CD8-positive, alpha-beta memory T cell (primary cell): ENCODE measurements at places on chromosomes 13 and 19. TPM values are rescaled to one million over a fixed set of nuclear protein-coding genes. Genes with fewer than 3 reads are reported as not detected.

- DNase-seq: no peak
Observed at GRCh38 chr13:51235756-51236490, 13.7 kb downstream of the FAM124A start.

GRCh38 chr19:49155005-49155819 lies at the start of gene HRC:
TSS of gene HRC (minus strand) at chr19:49155396. CDS start at chr19:49155237, 159 bp downstream.
- DNase-seq: no peak

DNA sequence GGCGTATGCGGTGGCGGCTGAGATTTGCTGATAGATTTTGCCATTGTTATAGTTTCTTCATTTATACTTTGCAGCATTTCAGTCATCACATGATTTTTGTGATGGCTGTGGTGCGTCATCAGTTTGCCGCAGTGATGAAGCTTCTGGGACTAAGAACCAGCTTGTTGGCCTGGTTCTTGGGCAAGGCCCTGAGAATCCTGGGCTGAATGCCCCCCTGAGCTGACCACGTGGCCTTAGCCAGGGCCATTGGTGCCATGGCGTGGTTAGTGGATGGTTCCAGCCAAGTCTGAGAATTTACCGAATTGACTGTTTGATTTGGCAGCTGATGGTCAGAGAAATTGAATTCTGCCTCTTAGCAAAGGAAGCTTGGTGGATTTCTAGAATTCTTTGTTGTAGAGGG lies 17.8 kb downstream of the GATAD2A start:
- DNase-seq: no peak

GRCh38 chr13:74651121-74651520 lies 516.9 kb upstream of the KLF12 start:
- no peak for DNase-seq

DNA sequence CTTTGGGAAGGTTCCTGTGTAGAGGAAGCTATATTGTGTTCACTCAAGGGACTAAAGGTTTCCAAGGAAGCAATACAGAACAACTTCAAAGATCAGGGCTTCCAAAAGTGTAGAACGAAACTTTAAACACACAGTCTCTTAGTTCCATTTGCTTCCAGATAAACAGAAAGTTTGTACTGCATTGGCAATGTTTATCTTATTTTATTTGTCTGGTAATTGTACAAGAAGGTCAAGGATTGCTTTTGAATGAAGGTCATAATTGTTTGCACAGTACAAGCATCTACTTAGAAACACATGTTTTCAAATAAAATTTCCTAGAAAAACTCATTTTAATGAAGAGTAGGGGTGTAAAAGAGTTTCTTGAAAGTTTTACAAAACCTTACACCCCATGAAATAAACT lies 712.7 kb upstream of the SGCG start:
- no peak for DNase-seq

GRCh38 chr13:20672772-20673171 lies 30.7 kb upstream of the IL17D start:
- DNase-seq: no peak

GRCh38 chr13:84230568-84230967 lies 348.3 kb upstream of the SLITRK1 start:
- DNase-seq: no peak

DNA sequence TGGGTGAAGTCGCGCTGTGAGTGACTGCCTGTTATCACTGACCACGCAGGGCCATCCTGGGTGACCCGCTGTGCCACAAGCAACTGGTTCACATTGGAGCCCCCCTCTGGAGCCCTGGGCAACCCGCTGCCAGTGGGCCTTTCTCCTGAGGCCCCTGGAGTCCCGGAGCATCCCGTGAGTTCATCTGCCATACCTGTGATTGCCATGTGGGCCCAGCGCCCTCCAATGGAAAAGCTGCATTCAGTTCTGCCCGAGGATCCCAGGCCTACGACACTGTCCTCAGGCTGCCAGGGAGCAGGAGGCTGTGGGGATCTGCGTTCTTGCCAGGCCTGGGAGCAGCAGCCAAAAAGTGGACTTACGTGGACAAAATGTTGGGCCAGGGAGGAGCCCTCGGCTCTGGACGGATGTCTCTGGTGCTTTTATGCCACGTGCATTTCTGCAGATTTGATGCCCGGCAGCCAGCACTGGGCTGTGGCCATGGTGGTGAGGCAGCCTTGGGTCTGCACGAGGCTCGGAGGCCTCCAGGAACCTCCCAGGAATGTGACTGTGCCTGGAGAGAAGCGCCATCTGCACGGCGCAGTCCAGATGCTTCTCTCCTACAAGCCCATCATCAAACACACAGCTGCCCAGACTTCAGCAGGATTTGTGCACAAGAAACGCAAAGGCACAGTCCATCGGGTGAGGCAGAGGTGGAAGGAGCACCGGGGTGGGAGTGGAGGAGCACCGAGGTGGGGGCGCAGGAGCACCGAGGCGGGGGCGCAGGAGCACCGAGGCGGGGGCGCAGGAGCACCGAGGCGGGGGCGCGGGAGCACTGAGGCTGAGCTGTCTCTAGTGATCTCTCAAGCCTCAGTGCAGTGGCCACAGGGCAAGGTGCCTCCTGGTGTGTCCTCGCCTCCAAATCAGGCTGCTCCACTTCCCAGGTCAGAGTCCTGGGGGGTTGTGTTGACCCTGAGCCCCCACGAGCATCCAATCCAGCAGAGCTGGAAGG lies 44.0 kb downstream of the C13orf46 start:
- DNase-seq: no peak

GRCh38 chr13:88314496-88314895 lies 643.3 kb downstream of the SLITRK5 start:
- DNase-seq: no peak

DNA sequence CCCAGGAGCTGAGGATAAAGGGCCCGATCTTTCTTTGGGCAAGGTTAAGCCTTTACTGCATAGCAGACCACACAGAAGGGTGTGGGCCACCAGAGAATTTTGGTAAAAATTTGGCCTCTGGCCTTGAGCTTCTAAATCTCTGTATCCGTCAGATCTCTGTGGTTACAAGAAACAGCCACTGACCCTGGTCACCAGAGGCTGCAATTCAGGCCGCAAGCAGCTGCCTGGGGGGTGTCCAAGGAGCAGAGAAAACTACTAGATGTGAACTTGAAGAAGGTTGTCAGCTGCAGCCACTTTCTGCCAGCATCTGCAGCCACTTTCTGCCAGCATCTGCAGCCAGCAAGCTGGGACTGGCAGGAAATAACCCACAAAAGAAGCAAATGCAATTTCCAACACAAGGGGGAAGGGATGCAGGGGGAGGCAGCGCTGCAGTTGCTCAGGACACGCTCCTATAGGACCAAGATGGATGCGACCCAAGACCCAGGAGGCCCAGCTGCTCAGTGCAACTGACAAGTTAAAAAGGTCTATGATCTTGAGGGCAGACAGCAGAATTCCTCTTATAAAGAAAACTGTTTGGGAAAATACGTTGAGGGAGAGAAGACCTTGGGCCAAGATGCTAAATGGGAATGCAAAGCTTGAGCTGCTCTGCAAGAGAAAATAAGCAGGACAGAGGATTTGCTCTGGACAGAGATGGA lies 8.4 kb upstream of the CEACAM19 start:
- no peak for DNase-seq

DNA sequence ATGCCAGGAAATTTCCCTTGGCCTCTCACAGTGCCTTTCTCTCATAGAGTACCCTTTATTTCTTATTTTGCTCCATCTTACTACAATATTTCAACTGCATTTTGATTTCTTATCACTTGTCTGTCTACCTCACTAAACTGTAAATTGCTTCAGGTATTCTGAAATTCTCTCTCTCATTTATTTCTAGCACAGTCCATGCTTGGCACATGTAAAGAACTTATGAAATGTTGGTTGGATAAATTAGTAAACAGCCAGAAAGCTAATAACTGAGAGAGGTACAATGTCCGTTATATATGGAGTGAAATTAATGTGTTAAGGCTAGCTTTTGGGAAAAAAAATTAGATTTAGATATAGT lies 138.3 kb upstream of the RFC3 start:
- DNase-seq: no peak

- no peak for DNase-seq
Observed at GRCh38 chr19:51706296-51706695, 13.2 kb downstream of the SPACA6 start.

DNA sequence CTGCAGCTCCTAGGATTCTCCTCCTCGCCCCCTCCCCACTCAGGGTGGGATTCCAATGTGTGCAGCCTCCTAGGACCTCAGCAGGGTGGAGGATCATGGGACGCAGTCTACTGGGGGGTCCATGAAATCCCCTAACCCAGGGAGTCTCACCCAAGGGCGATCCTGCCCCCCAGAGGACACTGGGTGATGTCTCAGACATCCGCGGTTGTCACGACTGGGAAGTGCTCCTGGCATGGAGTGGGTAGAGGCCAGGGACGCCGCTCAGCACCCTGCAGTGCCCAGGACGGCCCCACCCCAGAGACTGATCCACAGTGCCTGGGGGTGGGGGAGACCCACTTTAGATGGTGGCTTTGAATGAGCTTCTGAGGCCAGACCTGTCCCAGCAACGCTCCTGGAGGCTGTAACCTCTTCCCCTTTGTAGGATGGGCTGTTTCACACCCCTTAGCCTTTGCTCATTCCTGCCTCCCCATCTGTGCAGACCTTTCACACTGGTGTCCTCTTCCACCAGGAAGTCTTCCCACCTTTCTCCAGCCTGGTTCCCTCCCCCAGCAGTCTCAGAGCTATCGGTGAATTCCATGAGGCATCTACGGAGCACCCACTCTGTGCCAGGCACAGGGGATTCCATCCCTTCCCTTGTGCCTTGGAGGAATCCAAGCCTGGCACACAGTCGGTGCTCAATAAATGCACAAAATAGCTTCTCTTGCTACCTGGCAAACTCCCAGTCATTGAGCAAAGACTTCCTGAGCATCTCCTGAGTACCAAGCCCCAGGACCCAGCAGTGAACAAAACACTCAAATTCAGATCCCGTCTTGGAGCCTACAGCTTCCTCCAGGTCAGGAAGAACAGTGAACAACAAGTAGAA lies 10.5 kb downstream of the SMIM24 start:
- no peak for DNase-seq

- DNase-seq: no peak
Observed at GRCh38 chr13:104534847-104535246, 1468.6 kb upstream of the SLC10A2 start.

- no peak for DNase-seq
Observed at GRCh38 chr13:111474136-111475002, 153.9 kb downstream of the TEX29 start.

DNA sequence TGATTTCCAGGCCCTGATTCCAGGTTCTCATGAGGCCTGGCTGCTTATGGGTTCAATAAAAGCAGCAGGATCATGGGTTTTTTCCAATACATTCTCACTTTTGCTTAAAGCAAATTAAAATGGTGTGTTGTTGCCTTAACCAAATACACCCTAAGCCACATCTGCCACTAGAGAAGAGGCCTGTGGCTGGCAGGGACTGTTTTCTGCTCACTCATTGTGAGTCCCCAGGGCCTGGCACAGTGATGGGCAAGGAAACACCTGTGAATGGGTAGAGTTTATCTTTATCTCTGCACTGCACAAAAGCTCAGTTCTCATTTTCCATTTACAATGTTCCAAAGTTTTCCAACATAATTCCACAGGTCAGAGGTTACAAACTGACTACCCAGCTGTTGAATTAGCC lies 726.0 kb downstream of the UQCRFS1 start:
- DNase-seq: no peak

- no peak for DNase-seq
Observed at GRCh38 chr13:112852392-112852791, 116.6 kb upstream of the MCF2L start.

DNA sequence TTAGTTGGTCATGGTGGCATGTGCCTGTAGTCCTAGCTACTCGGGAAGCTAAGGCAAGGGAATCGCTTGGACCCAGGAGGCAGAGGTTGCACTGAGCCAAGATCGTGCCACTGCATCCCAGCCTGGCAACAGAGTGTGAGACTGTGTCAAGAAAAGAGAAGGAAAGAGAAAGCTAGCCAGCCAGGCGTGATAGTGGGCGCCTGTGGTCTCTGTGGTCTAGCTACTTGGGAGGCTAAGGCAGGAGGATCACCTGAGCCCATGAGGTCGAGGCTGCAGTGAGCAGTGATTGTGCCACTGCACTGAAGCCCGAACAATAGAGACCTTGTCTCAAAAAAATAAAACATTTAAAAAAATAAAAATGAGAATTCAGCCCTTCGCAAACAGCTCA lies 33.3 kb downstream of the TIMM13 start:
- no peak for DNase-seq

DNA sequence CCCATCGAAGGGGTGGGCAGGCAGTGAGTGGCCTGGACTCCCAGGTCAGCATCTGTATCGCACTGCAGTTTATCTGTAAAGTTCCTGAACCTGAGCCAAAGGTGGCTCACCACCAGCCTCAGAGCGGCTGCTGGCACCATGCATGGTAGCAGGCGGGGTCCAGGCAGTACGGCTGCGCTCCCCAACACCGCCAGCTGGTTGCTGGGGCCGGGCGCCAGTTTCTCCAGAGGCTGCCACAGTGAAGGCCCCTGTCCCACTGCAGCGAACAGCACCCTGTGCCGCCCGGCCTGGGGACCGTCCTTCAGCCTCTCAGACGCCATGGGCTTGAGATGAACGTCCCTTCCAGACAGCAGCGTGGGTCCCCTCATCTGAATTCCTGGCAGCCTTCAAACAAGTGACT lies 109.8 kb downstream of the KDM4B start:
- no peak for DNase-seq

DNA sequence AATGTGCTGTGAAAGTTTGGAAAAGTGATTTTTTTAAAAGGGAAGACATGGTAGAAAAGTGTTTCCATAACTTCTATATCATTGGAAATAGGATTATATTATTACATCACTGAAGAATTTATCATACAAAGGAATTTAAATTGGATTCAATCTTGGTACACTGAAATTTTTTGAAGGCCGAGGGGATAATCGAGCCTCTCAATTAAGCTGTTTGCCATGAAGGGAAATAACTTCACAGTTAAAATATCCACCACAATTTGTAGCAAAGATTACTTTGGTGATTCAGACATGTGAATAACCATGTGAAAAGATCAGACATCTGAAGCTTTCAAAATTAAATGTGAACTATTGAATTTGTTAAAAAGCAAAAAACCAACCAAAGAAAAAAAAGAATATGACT lies 215.3 kb downstream of the KLF5 start:
- no peak for DNase-seq

GRCh38 chr13:23696610-23697009 lies 126.4 kb downstream of the TNFRSF19 start:
- DNase-seq: no peak

Gene SYNGR4
- not detected for total RNA-seq

Gene LIM2
- 0.66 TPM for total RNA-seq

Gene ZNF709
- total RNA-seq: 2.5 TPM

Gene CERS1
- not detected for total RNA-seq

Gene AMH
- 5.9 TPM for total RNA-seq

Gene CTXN1
- 0.42 TPM for total RNA-seq

Gene PSG11
- not detected for total RNA-seq

Gene FXYD3
- not detected for total RNA-seq

Gene CYP4F8
- not detected for total RNA-seq
